ENCODE measurements at places on chromosomes 16 and 17. TPM values are rescaled to one million over a fixed set of nuclear protein-coding genes. Genes with fewer than 3 reads are reported as not detected.

GRCh38 chr16:85187002-85187401, 74.7 kb upstream of the CIBAR2 start:
- H3K4me3 ChIP-seq, result no peak overlapping the region
- no peak for DNase-seq
- peaks cover 3% of the 10 kb centered on the region for H3K36me3 ChIP-seq
- H3K27me3 ChIP-seq, result peaks cover 8% of the 10 kb centered on the region

DNA sequence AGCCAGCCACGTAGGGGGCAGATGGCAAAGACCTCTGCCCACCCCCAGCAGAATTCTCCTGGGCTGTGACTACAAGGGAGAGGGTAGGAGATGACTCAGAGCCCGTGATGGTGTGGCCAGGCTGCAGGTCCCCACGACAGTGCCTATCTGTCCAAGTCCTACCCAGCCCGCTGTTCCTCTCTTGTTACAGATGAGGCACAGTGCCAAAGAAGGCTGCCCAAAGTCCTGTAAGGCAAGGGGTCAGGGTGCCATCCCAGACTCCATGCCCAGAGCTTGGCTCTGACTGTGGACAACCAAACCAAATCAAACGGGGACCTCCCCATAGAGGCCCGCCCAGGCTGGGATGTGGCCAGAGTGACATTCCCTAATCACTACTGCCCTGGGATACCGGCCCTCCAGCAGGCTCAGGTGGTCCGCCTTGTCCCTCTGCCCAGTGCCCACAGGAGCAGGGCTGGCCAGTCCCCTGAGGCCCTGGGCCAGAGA, 12.6 kb upstream of the BCAR1 start:
- peaks cover 51% of the 10 kb centered on the region for H3K27me3 ChIP-seq
- H3K4me1 ChIP-seq, result peaks cover 3% of the 10 kb centered on the region
- no peaks in the 10 kb centered on the region for H3K36me3 ChIP-seq
- H3K27ac ChIP-seq, result no peak overlapping the region
- no peak for DNase-seq

DNA sequence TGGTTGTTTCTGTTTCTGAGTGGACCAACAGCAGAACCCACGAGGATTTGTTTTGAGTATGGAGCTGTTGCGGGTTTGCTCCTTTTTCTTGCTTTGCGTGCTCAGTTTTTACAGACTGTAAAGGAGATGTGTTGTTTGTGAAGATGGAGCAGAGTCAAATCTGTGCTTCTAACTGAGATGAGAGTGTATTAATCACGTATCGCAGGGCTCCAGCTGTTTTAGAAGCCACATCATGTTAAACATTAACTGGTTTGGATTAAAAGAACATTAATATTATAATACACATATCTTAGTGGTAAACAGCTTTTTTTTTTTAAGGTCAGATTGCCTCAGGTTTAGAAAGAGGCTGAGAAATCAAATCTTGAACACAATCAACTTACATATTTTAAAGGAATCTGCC, 69.4 kb downstream of the YPEL2 start:
- H3K4me1 ChIP-seq, result peaks cover 5% of the 10 kb centered on the region
- H3K27ac ChIP-seq, result no peak overlapping the region
- H3K4me3 ChIP-seq, result no peak overlapping the region
- no peak for DNase-seq
- H3K36me3 ChIP-seq, result peaks cover 17% of the 10 kb centered on the region

DNA sequence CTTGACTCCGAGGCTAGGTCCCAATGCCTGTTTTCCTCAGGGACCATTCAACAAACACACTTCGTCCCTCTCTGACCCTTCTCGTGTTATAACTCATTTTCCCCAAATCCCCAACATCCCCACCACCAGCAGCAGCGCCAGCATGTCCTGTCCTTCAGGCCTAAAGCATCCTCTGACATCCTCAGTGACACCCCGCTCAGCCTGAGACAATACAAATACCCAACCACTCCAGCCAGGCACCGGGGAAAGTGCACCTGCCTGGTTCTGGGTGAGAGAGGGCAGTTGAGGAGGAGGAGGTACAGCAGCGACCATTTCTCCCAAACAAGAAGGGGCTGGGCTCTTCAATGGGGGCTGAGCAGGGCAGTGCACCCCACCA, 4.7 kb downstream of the MNT start:
- peaks cover 65% of the 10 kb centered on the region for H3K4me1 ChIP-seq
- peak overlapping the region; percentile 100 for H3K27ac ChIP-seq
- H3K27me3 ChIP-seq, result no peaks in the 10 kb centered on the region
- no peak for DNase-seq
- H3K36me3 ChIP-seq, result peaks cover 15% of the 10 kb centered on the region
- peak overlapping the region; percentile 94 for H3K4me3 ChIP-seq

- DNase-seq, result no peak
- H3K36me3 ChIP-seq, result no peaks in the 10 kb centered on the region
- no peak overlapping the region for H3K27ac ChIP-seq
- no peak overlapping the region for H3K4me3 ChIP-seq
- H3K4me1 ChIP-seq, result peaks cover 2% of the 10 kb centered on the region
Measured at GRCh38 chr17:8572764-8573163, 57.8 kb downstream of the MYH10 start.

DNA sequence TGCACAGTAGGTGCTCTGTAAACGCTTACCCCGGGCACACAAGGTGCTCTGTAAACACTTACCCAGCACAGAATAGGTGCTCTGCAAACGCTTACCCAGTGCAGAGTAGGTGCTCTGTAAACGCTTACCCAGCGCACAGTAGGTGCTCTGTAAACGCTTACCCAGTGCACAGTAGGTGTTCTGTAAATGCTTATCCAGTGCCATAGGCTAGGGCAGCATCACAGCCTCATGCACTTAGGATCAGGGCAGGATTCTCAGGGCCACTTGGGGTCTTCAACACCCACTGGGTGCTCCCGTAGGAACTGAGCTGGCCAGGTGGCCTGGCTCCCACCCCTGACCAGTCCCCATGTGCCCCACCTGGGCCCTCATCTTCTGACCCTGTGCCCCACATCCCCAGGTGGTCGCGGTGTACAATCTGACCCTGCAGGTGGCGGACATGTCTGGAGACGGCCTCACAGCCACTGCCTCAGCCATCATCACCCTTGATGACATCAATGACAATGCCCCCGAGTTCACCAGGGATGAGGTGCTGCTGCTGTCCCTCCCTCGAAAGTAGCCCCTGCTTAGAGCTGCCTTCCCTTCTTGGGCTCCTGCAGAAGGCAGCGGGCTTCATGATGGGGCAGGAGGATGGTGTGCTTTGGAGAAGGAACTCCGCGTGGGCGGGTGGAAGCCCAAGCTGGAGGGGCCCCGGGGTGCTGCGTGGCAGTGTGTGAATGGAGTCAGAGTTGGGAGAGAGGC, 13.1 kb downstream of the SLC22A31 start:
- DNase-seq, result peak; percentile 71
- H3K27ac ChIP-seq, result peak overlapping the region; percentile 67
- peak overlapping the region; percentile 31 for H3K4me3 ChIP-seq
- peaks cover 5% of the 10 kb centered on the region for H3K27me3 ChIP-seq
- H3K4me1 ChIP-seq, result peaks cover 3% of the 10 kb centered on the region
- no peaks in the 10 kb centered on the region for H3K36me3 ChIP-seq

GRCh38 chr16:3173892-3174617, 13.9 kb upstream of the OR1F1 start:
- no peaks in the 10 kb centered on the region for H3K36me3 ChIP-seq
- DNase-seq, result no peak
- peaks cover 42% of the 10 kb centered on the region for H3K4me1 ChIP-seq
- peak overlapping the region; percentile 30 for H3K27ac ChIP-seq
- H3K4me3 ChIP-seq, result peak overlapping the region; percentile 63
- H3K27me3 ChIP-seq, result peaks cover 56% of the 10 kb centered on the region

DNA sequence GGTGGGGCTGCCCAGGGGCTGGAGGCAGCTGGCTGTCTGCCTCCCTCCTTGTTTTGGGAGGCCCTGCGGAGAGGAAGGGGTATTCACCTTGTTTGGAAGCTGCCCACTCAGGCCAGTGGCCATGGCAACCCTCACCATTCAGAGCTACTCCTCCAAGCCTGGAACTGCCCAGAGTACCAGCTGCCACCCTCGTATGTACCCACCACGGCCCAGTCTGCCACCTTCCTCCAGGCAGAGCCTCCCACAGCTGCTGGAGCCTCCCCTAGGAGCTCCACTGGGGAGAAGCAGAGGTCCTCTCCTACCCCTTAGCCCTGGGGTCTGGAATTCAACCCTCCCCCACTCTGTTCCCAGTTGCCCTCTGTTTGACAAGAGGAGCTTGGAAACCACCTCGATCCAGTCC, 90.7 kb downstream of the AXIN2 start:
- no peaks in the 10 kb centered on the region for H3K36me3 ChIP-seq
- H3K27ac ChIP-seq, result no peak overlapping the region
- no peak for DNase-seq

GRCh38 chr16:12340151-12340733, 363.7 kb downstream of the SNX29 start:
- H3K36me3 ChIP-seq, result no peaks in the 10 kb centered on the region
- H3K4me3 ChIP-seq, result no peak overlapping the region
- H3K27me3 ChIP-seq, result no peaks in the 10 kb centered on the region
- no peaks in the 10 kb centered on the region for H3K4me1 ChIP-seq
- DNase-seq, result peak; percentile 24

DNA sequence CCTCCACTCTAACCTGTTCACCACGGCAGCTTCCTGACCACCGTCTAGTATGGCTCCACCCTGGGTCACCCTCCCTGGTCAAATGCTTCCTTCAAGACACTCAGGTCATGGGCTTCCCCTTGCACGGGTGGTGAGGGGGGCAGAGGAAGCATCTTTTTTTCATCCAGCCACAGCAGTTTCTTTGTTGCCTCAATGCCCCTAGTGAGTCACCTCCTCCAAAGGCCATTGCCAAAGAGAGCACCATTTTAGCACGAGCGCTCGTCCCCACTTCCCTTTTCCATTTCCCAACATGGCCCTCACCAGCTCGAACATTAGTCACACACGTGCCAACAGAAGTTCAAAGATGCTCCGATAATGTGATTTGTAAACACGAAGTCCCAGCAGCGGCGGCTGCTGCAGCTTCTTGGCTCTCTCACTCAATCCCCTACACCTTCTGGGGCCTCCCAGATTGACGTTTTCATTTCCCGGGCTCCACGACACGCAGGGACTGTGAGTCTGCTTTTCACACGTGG, 134.6 kb downstream of the GAS7 start:
- H3K27me3 ChIP-seq, result peaks cover 2% of the 10 kb centered on the region
- H3K4me1 ChIP-seq, result peaks cover 14% of the 10 kb centered on the region
- H3K4me3 ChIP-seq, result no peak overlapping the region

DNA sequence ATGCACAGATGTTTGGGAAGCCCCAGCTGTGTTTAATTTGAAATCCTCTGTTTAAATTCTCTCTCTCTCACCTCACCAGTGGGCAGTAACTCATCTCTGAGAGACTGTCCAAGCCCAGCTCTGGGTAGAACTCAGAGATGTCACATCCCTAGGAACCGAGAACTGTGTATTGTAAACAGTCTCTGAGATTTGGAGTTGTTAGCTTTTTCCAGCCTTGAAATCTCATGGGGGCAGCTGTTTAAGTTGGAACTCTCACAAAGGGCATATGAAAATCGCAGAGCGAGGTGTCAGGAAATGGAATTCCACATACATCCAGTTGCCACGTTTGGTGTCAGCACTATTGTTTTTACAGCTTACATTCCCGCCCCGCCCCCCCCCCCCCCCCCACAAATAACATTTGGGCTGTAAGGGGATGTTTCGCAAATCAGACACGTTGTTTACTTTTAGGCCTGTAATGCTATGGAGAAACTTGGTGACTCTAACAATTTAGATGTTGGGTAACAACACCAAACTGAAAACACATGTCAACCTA, 34.3 kb downstream of the VPS35L start:
- H3K4me3 ChIP-seq, result no peak overlapping the region
- H3K27me3 ChIP-seq, result no peaks in the 10 kb centered on the region
- no peaks in the 10 kb centered on the region for H3K4me1 ChIP-seq

- no peaks in the 10 kb centered on the region for H3K27me3 ChIP-seq
- no peaks in the 10 kb centered on the region for H3K36me3 ChIP-seq
- H3K4me1 ChIP-seq, result no peaks in the 10 kb centered on the region
- H3K27ac ChIP-seq, result no peak overlapping the region
- no peak for DNase-seq
Measured at GRCh38 chr16:62224646-62225209, 188.5 kb upstream of the CDH8 start.

- H3K4me1 ChIP-seq, result peaks cover 74% of the 10 kb centered on the region
- H3K4me3 ChIP-seq, result peak overlapping the region; percentile 49
- no peaks in the 10 kb centered on the region for H3K27me3 ChIP-seq
- peak overlapping the region; percentile 63 for H3K27ac ChIP-seq
- DNase-seq, result no peak
- peaks cover 20% of the 10 kb centered on the region for H3K36me3 ChIP-seq
Measured at GRCh38 chr16:8943966-8944759, 19.5 kb downstream of the USP7 start.

GRCh38 chr17:50797135-50797810, 30.0 kb upstream of the ANKRD40CL start:
- no peak for DNase-seq
- H3K36me3 ChIP-seq, result no peaks in the 10 kb centered on the region
- no peaks in the 10 kb centered on the region for H3K27me3 ChIP-seq
- no peak overlapping the region for H3K4me3 ChIP-seq

GRCh38 chr16:72797621-72798020, 250.3 kb downstream of the ZFHX3 start:
- H3K4me3 ChIP-seq, result no peak overlapping the region
- no peaks in the 10 kb centered on the region for H3K4me1 ChIP-seq
- no peak for DNase-seq
- no peak overlapping the region for H3K27ac ChIP-seq

GRCh38 chr16:81696166-81696960, 82.7 kb upstream of the PLCG2 start:
- no peak for DNase-seq
- peak overlapping the region; percentile 46 for H3K27ac ChIP-seq
- peaks cover 48% of the 10 kb centered on the region for H3K36me3 ChIP-seq
- H3K4me1 ChIP-seq, result peaks cover 5% of the 10 kb centered on the region
- H3K27me3 ChIP-seq, result no peaks in the 10 kb centered on the region
- no peak overlapping the region for H3K4me3 ChIP-seq

DNA sequence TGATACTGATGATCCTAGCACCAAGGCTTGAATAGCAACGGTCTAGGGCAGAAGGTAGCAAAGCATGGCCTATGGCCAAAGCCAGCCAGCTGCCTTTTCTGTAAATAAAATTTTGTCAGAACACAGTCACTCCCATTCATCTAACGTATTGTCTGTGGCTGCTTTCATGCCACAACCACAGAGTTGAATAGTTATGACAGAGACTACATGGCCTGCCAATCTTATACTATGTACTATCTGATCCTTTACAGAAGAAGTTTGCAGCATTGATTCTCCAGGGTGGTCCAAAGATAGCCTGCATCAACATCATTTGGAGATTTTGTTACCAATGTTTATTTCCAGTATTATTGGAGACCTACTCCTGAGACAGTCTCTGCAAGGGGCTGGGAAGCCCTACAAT, 19.9 kb upstream of the MMD start:
- H3K36me3 ChIP-seq, result no peaks in the 10 kb centered on the region
- H3K4me1 ChIP-seq, result peaks cover 3% of the 10 kb centered on the region
- peaks cover 14% of the 10 kb centered on the region for H3K27me3 ChIP-seq
- no peak for DNase-seq

GRCh38 chr17:64723781-64724180, 61.7 kb upstream of the SMURF2 start:
- no peak overlapping the region for H3K27ac ChIP-seq
- H3K4me3 ChIP-seq, result no peak overlapping the region
- DNase-seq, result no peak
- H3K4me1 ChIP-seq, result no peaks in the 10 kb centered on the region
- H3K36me3 ChIP-seq, result no peaks in the 10 kb centered on the region

GRCh38 chr16:26649381-26650045, 417.2 kb upstream of the C16orf82 start:
- peaks cover 3% of the 10 kb centered on the region for H3K27me3 ChIP-seq
- H3K36me3 ChIP-seq, result no peaks in the 10 kb centered on the region
- no peak overlapping the region for H3K4me3 ChIP-seq
- peaks cover 14% of the 10 kb centered on the region for H3K4me1 ChIP-seq
- no peak overlapping the region for H3K27ac ChIP-seq

The PRKCB gene
- total RNA-seq, result 101 TPM

The TMEM98 gene
- not detected for total RNA-seq

The CMTM2 gene
- 0.82 TPM for total RNA-seq

The STX1B gene
- 2.2 TPM for total RNA-seq

The KRTAP2-1 gene
- total RNA-seq, result not detected

The TP53TG3F gene
- not detected for total RNA-seq
